AG04449 (cell line): ENCODE measurements at places on chromosomes 2 and 18.

DNA sequence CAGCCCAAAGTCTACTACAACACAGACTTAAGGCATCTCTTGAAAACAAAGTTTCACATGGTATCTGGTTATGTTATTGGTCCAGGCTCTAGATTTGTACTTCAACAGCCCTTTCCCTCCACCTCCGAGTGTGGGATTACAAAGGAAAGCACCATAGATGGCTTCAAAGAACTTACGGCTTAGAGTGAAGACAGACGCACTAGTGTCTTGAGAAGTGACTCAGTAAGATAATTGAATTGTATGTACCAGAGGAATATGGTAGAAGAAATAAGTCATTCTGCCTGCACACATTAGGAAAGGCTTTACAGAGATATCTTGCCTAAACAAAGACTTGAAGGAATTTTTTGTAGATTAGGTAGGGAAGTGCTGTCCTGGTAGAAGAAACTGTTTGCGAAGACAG is 392.3 kb upstream of the TNP1 start:
- DNase-seq, result no peak

GRCh38 chr2:218992703-218993344 is 398 bp downstream of the CRYBA2 start:
- DNase-seq, result no peak

GRCh38 chr2:85838181-85838580 is 50.6 kb downstream of the ST3GAL5 start:
- no peak for DNase-seq

DNA sequence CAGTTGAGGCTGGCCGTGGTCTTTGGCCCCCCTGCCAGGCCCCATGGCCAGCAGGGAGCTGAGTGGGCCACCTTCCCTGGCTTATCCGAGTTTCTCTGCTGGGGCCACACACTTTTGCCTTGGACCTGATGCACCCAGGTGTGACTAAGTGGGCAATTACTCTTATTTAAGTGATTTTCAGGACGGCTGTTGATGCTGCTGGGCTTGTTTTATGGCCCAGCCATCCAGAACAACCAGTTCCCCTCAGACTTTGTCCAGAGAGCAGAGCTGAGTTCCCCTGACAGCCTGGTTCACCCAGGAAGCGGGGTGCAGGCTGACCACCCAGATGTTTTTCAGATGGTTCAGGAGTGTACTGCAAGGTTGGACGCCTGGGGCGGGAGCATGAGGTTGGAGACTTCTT is 68.8 kb downstream of the GLI2 start:
- DNase-seq, result no peak

GRCh38 chr2:169095621-169096105 is 26.3 kb downstream of the DHRS9 start:
- DNase-seq, result peak; percentile 46

GRCh38 chr2:29059624-29060023 is 14.7 kb downstream of the PCARE start:
- no peak for DNase-seq

DNA sequence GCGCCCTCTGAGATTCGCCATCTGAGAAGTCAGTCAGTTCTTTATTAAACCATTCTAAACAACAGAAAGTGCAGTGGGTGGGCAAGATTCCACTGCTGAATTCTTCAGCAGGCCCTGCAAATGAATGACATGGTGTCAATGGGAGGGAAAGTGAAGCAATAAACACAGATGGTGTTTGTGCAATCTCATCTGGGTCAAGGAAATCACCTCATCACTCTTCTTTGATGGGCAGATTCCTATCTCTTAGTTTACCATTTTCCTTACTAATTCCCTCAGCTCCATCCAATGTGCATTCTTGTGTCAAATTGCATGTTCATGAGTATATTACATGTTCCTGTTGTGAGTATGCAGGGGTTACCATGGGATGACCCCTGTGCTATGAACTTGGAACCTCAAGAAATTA is 100.7 kb upstream of the CYP1B1 start:
- DNase-seq, result peak; percentile 60

- DNase-seq, result no peak
Measured at GRCh38 chr2:218257390-218257981, 3.3 kb upstream of the GPBAR1 start.

DNA sequence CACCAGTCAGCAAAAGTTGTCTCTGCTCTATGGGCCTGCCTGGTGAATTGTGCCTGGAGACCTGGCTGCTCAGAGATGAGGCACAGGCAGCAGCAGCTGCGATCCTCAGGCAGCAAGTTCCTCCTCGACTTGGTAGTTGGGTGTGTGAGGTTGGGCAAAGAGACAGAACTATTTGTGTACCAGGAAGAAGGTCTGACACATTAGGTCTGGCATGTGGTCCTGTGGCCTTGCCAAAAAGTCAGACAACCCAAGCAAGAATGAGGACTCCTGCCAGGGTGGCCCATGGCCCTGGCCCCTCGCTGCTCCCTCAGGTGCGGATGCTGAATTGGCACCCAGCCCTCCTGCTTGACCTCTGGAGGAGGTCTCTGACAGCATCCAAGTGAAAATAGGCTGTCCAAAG is 192.7 kb downstream of the DYSF start:
- DNase-seq, result peak; percentile 26

GRCh38 chr2:226995625-226996041 is 159.8 kb downstream of the RHBDD1 start:
- no peak for DNase-seq

GRCh38 chr2:101912545-101912944 is 79.2 kb upstream of the IL1R2 start:
- DNase-seq, result no peak

DNA sequence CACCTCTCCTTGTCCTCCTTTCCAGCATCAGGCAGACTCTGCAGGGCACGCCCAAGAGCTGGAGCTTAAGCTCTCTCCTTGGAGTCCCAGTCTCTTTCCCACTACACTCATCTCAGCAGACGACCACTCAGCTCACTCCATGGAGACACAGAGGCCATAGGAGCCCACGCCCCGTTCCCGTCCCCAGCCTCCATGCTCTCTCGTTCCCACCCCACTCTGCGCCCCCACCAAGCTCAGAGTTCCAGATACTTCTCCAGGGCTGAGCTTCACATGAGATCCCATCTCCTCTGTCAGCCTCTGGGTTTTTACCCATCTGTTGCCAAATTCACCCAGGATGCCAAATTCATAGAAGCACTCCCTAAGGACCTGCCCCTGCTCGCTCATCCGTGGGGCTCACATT is 87.3 kb downstream of the MALT1 start:
- no peak for DNase-seq

GRCh38 chr2:123364243-123364896 is 660.7 kb upstream of the CNTNAP5 start:
- DNase-seq, result no peak

DNA sequence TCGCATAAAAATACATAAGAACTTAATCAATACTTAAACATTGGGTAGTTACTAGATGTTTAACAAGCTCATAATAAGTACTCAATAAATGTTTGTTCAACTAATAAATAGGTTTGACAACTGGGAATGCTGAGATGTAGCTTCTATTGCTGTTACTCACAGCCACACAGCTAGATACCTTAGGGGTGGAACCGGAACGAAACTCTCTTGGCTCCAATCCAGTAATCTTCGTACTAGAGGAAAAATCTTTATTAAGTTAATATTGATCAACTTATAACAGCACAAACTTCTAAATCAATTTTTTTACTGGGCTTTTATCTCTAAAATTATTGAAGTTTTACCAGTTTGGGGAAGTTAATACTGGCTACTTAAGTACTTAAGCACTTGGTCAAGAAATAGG is 247.8 kb downstream of the PAX3 start:
- no peak for DNase-seq

DNA sequence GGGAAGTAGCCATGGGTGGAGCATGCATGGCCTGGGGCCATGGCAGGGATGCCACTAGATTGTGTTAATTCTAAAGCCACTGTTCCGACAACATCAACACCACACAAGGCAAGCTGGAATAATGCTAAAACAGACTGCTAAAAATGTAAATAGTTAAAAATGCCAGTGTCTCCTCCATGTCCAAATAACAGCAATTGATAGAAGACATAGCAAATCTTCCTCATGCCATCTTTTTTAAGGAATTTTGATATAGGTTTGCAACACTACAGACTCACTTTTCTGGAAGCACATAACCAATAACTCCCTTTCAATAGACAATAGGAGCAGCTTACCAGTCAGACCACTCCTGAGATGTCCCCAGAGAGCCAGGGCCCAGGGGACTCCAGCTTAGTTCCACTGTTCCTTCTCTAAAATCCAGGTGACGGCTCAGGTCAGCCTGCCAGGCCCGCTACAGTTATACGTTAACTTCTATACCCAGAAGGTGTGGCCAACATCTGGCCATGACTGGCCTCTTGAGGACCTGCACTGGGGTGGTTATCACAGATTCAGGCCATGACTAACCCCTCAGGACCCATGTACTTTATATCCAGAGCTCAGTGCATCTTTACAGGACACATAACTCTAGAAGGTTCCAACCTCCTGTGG is 20.3 kb downstream of the TUBB6 start:
- DNase-seq, result no peak

DNA sequence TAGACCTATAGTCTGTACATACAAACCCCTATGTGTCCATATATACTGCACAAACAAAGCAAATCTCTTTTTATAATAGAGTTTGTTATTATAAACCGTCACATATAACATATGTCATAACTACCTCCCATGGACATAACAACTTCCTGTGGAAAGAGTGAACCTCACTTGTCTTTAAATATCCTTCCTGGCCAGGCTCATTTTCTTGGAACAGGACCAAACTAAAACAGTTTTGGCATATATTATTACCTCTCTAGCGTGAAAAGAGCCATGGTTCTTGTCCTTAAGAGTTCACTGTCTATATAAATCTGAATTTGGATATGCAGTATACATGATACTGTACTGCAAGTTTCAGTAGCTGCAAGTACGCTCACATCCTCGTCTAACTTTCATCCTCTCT is 28.3 kb upstream of the DNAJC27 start:
- no peak for DNase-seq
